ENCODE measurements at places on chromosomes 16 and 17. TPM values are rescaled to one million over a fixed set of nuclear protein-coding genes. Genes with fewer than 3 reads are reported as not detected.
A peak's percentile ranks its signal among the peaks of the same experiment; 100 is the strongest.

The BICDL2 gene
- 115 TPM for total RNA-seq

- DNase-seq, result no peak
Observed at GRCh38 chr16:89070590-89070989, 23.1 kb upstream of the ACSF3 start.

The PRSS36 gene
- total RNA-seq, result 2.6 TPM

The MRPL45 gene
- total RNA-seq, result 29.6 TPM

The CCL17 gene
- 1.1 TPM for total RNA-seq

DNA sequence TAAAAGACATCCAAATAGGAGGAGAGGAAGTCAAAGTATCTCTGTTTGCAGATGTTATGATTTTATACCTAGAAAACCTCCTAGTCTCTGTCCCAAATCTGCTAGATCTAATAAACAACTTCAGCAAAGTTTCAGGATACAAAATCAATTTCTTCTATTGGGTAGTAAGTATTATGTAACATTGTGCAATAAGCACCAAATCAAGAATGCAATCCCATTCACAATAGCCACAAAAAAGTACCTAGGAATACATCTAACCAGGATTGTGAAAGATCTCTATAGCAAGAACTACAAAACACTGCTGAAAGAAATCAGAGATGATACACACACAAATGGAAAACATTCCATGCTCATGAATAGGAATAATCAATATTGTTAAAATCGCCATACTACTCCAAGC lies 13.0 kb downstream of the NLRP1 start:
- DNase-seq, result no peak

- DNase-seq, result no peak
Observed at GRCh38 chr17:31015639-31016038, 44.8 kb downstream of the RNF135 start.

The PYY gene
- not detected for total RNA-seq

GRCh38 chr16:88064011-88064888 lies 113.0 kb downstream of the BANP start:
- no peak for DNase-seq

GRCh38 chr17:41814195-41814594 lies 1.4 kb downstream of the FKBP10 start:
- DNase-seq, result no peak

GRCh38 chr17:31598399-31598782 lies 206.9 kb downstream of the RAB11FIP4 start:
- DNase-seq, result no peak

GRCh38 chr16:75580-76501 lies 2.2 kb upstream of the MPG start:
- DNase-seq, result peak; percentile 97

All from lower leg skin (tissue), 4 donors.